SHP77 treated with DMSO at 0.1 percent for 48 hours (cell line): ENCODE measurements at places on chromosomes 12 and 14.

DNA sequence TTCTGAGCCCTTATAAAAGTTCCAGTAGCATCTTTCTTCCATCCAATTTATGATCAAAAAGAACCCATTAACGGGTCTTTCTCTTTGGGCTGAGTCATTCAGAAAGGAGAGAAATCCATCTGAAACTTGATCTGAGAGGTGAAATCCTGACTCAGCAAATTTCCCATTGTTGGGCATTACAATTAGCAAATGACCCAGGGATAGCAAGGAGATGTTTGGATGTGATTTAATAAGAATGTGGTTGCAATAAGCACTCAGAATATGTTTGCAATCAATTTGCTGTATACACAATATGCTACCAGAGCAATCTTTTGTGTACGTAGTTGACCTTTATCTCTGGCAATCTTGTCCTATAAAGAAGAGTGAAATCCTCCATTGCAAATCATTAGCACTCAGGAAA lies 122.7 kb downstream of the CCDC60 start:
- no peak for DNase-seq

DNA sequence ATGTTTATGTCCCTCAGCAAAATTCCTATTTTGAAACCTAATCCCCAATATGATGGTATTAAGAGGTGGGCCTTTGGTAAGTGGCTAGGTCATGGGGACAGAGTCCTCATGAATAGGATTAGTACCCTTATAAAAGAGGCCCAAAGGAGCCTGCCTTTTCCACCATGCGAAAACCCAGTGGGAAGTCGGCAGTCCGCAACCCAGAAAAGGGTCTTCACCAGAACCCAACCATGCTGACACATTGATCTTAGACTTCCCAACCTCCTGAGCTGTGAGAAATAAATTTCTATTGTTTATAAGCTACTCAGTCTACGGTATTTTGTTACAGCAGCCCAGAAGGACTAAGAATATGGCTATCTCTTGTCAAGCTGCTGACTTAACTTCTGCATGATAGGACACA lies 66.5 kb downstream of the COCH start:
- DNase-seq: no peak

DNA sequence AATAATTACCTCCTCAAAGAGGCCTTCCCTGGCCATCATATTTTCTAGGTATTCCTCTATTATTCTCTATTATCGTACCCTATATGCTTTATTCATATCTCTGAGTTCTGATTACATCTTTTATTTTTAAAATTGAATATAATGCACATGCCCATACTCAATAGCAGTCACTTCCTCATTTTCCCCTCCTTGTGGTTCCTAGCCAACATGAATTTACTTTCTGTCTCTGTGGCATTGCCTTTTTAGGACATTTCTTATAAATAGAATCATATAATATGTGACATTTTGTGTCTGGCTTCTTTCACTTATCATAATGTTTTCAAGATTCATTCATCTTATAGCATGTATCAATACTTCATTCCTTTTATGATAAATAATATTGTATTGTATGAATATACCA lies 74.4 kb upstream of the TRHDE start:
- DNase-seq: no peak

- no peak for DNase-seq
Measured at GRCh38 chr14:99809360-99809759, 16.1 kb downstream of the EML1 start.

- no peak for DNase-seq
Measured at GRCh38 chr12:119156401-119157044, 22.2 kb upstream of the HSPB8 start.

GRCh38 chr14:99792551-99793212 lies 531 bp upstream of the EML1 start:
- no peak for DNase-seq

- DNase-seq: no peak
Measured at GRCh38 chr14:78007160-78007559, 163.0 kb upstream of the NRXN3 start.

DNA sequence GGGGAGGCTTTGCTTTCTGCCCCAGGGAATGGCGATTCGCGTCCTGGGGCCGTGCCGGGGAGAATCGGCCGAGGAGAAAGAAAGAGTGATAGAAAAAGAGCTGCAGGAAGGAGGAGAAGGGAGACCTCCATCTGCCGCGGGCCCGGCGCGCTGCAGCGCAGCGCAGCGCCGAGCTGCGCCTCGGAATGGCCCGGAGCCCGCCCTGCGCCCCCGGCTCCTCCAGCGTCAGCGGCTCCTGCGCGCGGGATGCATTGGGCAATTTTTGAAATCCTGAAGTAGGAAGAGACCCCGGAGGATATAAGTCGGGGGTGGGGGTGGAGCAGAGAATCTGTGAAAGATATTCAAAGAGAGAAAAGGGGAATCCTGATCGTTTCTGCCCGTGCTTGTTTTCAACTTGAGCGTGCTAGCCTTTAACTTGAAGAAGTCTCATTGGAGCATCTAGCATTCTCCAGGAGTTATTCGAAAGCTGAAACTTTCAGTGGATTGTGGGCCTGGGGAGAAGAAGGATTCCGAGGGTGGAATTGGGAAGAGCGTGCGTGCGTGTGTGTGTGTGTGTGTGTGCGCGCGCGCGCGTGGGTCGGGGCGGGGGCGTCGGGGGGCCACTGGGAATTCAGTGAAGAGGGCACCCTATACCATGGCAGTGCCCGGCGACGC lies 441 bp downstream of the PDE3A start:
- DNase-seq: no peak

GRCh38 chr14:59478540-59478939 lies 5.7 kb downstream of the L3HYPDH start:
- DNase-seq: no peak

DNA sequence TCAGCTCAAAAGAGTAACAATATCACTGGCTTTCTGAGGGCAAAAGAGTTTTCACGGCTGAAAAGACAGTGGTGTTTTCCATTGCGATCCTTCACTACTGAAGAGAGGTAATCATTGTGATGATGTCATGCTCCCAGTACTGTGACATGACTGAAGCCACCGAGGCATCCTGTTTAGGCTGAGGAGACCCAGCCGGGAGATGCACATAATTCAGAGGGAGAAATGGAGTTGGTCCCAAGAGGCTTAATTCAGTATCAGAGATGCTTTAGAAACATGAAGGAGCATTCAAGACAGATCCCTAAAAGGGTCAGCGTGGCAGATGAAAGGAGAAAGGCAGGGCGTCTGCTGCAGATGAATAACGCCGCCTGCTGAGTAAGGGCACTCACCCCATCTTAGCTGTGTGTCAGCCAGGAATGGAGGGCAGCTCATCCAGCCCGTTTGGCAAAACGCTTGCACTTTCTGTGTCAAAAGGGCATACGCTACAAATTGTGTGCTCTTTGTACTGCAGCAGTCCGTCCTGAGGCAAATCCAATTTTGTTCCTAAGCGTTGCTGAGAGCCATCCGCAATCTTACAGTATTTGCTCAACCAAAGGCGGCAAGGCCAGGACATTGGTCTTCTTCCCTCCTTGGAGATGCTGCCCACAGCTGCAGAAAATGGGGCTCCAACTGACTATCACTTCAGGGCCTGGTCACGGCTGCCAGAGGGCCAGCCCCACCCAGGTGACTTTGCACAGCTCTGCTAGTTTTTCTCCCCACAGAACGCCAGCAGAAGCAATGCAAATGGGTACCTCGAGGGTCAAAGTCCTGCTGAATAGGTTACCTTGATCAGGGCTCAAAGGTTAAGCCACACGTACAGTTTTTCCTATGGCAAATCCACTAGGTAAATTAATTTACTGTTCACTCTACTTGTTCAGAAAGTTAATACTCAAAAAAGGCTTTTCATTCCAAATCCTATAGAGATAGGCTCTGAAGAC lies 23.5 kb downstream of the CCDC92 start:
- no peak for DNase-seq

DNA sequence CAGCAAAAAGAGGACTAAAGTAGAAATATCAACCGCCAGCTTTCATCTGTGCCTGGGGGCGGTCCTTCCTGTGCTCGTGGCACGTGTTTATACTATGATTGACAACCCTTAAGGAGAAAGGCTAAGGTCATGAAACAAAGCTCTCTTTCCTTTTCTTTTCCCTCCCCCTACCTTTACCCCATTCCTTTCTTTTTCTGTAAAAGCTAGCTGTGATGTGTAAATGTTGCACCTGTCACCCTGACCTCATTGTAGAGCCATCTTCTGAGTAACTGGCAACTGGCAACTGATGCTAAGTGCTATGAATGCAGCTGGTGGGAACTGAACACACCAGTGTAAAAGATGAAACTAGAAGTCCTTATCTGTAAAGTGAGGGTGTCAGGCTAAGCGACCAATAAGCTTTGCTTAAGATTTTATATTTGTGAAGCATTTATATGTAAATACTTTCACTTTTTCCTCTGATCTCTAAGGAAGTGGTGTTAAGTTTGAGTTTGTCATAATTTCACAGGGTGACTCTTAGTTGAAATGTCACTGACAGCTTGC lies 102.8 kb upstream of the BCAT1 start:
- DNase-seq: no peak

GRCh38 chr12:32296567-32296966 lies 102.8 kb upstream of the FGD4 start:
- DNase-seq: no peak

- no peak for DNase-seq
Measured at GRCh38 chr12:91367234-91367849, 184.7 kb upstream of the DCN start.
